ENCODE measurements at places on chromosomes 3 and 15.

GRCh38 chr3:105365391-105366325 lies 1.1 kb upstream of the ALCAM start:
- no peak for DNase-seq

DNA sequence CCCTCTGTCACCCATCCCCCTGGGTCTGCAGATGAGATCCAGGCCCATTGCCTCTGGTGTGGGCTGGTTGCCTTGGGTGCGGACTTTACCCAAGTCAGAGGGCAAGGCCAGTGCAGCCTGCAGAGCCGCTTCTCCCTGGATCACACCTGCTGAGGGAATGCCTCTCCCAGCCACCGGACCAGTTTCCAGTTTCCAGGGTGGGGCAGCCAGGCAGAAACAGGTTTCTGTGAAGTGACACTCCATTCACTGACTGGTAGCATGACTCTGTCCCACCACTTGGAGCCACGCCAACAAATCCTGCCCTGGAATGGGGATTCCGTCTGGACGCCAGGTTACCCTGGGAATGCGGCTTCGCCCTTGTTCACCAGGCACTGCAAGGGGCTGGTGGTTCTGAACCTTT lies 30.0 kb downstream of the PAQR5 start:
- no peak for DNase-seq

- no peak for DNase-seq
These were observed 5.3 kb upstream of the NRROS start for GRCh38 chr3:196634224-196634623.

- no peak for DNase-seq
These were observed 1.9 kb downstream of the FGF7 start for GRCh38 chr15:49424954-49425353.

- no peak for DNase-seq
These were observed 449.8 kb downstream of the EPHA6 start for GRCh38 chr3:97264180-97264579.

DNA sequence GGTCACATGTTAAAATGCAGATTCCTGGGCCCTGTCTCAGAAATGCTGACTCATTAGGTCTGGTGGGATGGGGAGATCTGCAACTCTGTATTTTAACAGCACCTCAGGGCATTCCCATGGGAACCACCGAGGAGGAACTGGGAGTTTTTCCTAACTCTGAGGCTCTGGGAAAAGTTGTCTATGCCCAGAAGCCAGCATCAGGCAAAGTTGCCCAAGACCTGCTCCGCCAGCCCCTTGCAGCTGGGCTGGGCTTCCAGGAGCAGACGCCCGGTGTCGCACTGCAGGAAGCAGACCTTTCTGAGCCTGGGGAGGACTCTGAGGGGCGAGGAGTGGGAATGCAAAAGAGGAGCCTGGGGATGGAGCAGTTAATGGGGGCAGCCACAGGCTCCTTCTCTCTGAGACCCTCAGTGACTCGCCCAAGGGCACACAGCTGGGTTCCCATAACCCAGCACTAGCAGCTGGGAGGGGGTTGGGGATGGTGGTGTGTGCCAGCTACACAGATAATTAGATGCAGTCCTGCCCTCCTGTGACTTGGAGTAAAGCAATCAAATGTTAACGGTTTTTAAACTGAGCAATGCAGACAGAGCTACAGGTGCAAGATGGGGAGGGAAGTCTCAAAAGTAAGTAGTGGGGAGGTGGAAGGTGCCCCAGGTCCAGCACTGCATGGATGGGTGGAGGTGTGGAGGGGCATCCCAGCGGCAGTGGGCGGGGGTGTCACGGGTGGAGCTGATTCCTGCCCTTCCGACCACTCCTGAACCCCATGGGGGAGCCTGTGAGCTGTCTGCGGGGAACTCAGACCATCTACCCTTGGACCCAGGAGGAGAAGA lies 100.4 kb downstream of the LSM3 start:
- DNase-seq, result no peak

- no peak for DNase-seq
These were observed 26.6 kb downstream of the ALDH1L1 start for GRCh38 chr3:126153695-126154360.

DNA sequence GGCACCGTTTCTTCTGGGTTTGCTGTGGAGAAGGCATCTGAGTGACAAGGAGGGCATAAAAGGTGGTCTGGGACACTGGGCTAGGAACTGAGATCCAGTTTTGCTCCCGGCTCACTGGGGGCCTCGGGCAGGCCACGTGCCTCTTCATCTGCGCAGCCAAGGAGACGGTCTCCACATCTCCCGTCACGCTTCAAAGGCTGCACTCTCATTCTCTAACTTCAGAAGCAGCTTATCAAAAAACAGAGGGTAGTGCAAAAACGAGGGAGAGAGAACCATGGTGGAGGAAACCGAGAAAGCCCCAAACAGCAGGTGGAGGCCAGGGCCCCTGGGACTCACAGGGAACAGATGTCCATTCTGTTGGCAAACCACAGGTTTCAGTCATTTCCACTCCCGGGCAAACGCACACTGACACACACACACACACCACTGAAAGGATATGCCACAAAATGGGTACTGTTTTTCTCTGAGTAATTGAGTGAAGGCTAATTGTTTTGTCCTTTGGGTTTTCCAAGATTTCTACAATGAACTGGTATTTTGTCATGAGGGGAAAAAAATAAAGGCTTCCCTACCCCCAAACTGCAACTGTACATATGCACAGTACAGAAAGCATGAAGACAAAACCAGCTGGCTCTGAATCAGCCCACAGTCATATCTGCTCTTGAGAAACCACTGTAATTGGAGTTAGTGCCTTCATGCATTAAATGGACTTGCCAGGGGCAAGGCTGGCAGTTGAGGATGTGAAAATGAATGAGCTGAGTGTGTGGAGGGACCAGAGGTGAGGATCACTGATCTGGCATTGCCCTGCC lies 71.9 kb downstream of the MGLL start:
- no peak for DNase-seq

DNA sequence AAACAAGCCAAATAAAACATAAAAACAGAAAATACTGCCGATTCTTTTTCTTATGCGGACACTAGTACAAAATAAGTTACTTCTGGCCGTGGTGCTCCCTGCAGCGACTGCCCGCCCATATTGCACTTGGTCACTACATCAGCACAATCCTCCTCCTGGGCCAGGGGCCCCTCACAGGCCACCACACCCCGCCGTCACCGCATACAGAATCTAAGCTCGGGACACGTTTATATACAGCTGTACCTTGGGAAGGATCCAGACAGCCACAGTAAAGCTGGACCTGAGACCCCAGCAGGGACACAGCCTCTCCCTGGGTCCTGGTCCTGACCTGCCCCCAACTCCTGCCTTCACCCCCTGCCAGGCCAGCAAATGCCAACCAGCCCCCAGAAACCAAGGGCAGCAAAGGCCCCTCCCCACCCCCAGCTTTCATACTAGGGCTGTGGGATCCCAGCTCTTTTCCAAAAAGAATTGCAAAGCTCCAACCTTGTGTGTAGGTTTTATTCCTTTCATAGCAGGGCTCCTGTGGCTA lies 12.9 kb upstream of the DNAJB8 start:
- DNase-seq, result no peak

GRCh38 chr3:176920766-176921160 lies 276.5 kb downstream of the TBL1XR1 start:
- DNase-seq, result no peak

DNA sequence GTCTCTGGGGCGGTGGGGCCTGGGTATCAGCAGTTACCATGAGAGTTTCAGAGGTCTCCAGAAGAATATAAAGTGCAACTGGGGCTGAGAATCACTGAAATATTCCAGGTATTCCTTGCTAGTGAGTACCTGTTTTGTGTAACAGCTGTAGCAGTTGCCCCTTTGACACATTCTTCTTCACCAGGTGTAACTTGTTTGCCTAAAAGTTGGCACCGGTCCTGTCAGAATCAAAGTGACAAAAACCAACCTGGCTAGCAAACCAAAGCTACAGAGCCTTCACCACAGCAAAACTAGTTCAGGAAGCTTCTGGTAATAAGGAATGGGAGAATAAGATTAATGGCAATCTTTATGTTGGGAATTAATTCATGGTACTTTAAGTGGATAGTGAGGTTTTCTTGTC lies 296.0 kb downstream of the NAALADL2 start:
- DNase-seq, result no peak

GRCh38 chr3:148078658-148079057 lies 619.0 kb upstream of the AGTR1 start:
- no peak for DNase-seq

GRCh38 chr15:90315278-90315982 lies 36.7 kb upstream of the ZNF774 start:
- no peak for DNase-seq

DNA sequence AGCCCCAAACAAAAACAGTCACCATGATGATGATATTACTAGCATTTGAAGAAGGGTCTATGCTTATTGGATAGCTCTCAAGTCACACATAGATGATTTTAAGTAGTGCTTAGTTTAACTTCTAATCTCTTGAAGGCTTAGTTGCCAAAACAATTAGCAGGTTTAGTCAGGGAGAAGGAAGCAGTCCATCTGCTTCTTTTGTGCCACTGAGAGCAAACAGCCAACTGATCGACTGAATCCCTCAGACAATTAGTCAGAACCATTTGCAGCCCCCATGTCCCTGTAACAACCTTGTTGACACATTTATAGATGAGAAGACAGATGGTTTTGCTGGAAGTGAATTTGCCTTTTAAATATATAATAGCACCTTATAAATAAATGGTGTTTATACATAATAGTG lies 585.1 kb upstream of the SUCLG2 start:
- DNase-seq, result no peak

DNA sequence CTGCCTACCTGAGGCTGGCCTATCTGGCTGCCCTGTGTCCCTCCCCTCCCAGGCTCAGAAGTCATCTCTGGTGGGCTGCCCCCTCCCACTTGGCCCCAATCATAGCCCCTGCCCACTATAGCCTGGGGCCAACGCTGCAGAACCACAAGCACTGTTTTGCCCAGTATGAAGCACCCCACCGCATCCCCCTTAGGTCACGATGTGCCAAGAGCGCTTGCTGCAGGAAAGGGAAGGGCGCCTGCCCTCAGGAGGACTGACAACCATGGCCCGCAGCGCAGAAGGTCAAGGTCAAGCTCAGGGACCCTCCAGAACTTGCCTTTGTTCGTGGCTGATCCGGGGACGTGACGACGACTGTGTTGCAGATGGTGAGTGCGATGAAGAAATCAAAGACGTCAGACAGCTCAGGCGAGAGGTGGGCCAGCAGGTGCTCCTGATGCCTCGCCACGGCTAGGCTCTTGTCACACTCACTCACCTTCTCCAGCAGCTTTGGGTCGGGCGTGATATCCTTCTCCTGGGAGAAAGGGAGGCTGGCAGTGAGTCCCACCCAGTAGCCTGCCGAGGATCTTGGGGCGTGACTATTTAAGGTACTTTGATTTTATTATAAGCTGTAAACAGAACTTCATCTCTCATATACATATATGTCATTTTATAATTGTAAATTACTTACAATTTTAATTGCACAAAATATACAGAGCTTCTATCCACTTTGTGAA lies 146.6 kb downstream of the ATP10A start:
- peak; percentile 3 for DNase-seq

GRCh38 chr3:72301779-72302178 lies 516.8 kb upstream of the PROK2 start:
- no peak for DNase-seq

DNA sequence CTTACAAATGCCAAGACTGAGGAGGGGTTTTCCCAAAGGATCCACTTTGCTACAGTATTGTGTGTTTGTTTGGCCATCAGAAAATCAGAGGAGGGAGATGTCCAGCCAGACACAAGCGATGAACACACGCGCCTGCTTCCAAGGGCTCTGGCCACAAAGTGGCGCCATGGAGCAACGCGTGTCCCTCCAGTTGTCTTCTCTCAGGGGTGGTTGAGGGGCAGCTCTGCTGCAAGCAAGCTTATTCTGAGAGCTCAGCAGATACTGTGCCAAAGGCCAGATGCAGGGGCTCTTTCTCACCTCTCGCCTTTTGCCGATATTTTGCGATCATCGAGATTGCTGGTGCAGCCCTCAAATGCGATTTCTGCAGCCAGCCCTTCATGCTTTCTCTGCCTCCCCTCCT lies 88.9 kb upstream of the OSBPL11 start:
- no peak for DNase-seq

DNA sequence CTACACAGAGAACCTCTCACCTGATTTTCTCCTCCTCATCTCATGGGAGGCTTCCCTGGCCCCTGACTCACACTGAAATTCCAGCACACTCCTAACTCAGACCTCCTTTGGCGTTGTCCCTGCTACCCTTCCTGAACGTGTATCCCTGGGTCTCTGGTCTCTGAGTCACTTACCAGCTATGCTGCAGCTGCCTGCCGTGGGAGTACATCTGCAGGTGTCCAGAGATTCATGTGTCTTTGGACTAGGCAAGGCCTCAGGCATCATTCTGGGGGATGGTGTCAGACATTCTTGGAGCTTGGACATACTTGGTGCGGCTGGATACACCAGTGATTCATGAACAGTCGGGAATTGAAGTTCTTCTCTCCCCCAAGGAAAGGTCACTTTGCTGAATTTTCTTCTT lies 148.8 kb upstream of the TRIM42 start:
- DNase-seq, result no peak

- DNase-seq, result no peak
These were observed 122.8 kb downstream of the GMNC start for GRCh38 chr3:190739641-190740185.

- DNase-seq, result no peak
These were observed 2.3 kb downstream of the EIF2AK4 start for GRCh38 chr15:39936187-39936586.

DNA sequence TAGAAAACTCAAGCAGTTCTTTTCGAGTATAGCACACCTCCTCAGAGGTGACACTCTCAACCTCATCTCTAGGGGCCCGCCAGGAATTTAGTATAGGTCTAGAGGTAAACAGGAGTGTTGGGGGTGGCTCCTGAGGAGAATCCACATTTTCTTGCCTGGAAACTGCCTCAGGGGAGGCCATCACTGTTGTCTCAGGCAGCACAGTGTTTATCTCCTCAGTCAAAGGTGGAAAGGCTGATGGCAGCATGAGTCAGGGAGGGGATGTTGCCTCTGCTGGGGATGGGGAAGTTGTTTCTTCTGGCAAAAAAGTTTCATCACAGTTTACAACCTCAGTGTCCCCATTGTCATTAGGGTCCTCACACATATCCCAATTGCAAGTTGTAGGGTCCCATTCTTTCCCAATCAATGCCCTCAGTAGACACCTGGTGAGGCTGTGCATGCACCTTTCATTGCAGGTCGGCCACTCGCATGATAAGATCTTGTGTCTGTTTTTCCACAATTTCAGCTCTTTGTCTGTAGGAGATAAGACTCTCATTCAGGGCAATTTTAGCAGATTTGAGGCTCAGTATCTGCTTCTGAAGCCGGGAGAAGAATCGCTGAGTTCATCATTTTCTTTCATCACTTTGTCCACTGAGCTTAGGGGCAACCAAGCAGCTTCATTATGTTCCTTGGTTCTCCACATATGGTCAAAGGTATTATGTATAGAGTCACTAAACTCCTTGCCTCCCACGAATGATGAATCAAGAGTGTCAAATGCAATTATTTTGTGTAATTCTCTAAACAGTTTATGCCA lies 25.8 kb downstream of the NAALADL2 start:
- no peak for DNase-seq

- no peak for DNase-seq
These were observed 26.3 kb downstream of the BLM start for GRCh38 chr15:90743407-90743806.

DNA sequence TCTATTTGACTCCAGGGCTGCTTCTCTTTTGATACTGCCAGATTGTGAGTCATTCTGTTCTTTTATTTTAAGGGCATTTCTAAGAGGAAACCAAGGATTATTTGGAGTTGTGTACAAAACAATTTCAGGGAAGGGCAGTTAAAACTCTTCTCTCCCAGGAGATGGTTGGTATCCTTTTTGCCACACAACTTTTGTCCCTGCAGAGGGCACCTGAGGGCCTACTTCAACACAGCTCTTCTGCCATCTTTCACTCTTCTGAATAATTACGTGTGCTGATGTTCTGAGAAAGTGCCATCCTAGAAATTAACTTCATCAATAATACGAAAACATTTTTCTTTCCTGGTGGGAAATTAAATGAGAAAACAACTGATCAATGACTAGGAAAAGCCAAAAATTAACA lies 75.7 kb upstream of the GADL1 start:
- DNase-seq, result no peak

Data from activated T-cell treated with anti-CD3 and anti-CD28 coated beads, Interleukin-2, amount 50 U/mL, for 24 hours (primary cell).